Uterus (tissue), 4 donors: ENCODE measurements at places on chromosomes 6 and 20. TPM values are rescaled to one million over a fixed set of nuclear protein-coding genes. Genes with fewer than 3 reads are reported as not detected.

DNA sequence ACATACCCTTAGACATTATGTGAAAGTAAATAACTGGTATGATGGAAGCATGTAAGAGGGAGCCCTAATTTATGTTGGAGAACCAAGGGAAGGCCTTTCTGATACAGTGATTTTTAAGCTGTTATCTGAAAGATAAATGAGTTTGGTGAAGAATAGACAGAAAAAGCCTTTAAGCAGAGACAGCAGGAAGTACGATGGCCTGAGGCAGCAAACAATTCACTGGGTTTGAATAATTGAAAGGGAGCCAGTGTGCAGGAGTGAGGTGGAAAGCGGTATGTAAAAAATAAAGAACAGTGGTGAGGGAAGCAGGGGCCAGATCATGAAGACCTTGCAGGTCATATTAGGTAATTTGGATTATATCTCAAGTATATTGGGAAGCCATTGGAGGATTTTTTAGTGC lies 4.1 kb upstream of the RAB23 start:
- H3K4me3 ChIP-seq, result no peak overlapping the region
- DNase-seq, result no peak
- H3K4me1 ChIP-seq, result no peaks in the 10 kb centered on the region
- H3K27ac ChIP-seq, result peak overlapping the region; percentile 69
- no peaks in the 10 kb centered on the region for H3K27me3 ChIP-seq

DNA sequence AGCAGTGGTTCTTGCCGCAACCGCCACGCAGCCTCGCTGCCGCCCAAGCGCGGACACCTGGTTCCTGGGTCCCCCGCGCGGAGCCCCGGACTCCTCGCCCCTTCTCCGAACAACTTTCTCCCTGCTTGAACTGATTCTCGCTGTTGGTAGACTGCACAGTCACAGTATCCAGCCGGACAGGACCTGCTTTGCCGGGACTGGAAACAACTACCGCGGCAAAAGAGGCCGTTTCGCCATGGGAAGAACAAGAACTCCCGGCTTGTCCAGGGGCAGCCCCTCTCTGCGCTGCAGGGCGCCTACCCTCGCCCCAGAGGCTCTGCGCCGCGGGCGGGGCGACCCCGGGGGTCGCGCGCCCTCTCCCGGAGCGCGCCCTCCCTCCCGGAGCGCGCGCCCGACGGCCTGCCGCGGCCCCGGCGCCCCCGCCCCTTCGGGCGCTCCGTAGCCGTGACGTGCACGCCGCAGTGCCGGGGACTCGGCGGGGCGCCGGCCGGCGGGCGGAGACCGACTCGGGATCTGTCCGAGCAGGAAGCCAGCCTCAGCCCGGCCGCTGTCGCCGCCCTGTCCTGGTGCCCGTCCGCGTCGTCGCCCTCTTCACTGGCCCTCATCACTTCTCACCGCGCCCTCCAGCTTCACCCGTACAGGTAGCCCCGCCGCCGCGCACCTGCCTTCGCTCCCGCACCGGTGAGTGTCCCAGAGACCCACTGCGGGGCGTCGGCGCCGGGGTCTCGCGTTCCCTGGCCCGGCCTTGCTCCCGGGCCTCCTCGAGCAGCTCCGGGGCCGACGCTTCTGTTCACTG lies at the start of gene MYO6:
Gene MYO6, plus strand, starts transcription at position 497 of the 796 bp plus-strand sequence. CDS start 68,309 bp downstream, outside the sequence.
- H3K27ac ChIP-seq, result peak within 1 kb of the TSS; percentile 78
- no peaks in the 10 kb centered on the region for H3K27me3 ChIP-seq
- no peaks in the 10 kb centered on the region for H3K4me1 ChIP-seq

GRCh38 chr20:38114353-38114791 lies 50.7 kb downstream of the TGM2 start:
- peaks cover 12% of the 10 kb centered on the region for H3K4me1 ChIP-seq
- no peak for DNase-seq
- H3K27ac ChIP-seq, result no peak overlapping the region
- no peaks in the 10 kb centered on the region for H3K36me3 ChIP-seq

DNA sequence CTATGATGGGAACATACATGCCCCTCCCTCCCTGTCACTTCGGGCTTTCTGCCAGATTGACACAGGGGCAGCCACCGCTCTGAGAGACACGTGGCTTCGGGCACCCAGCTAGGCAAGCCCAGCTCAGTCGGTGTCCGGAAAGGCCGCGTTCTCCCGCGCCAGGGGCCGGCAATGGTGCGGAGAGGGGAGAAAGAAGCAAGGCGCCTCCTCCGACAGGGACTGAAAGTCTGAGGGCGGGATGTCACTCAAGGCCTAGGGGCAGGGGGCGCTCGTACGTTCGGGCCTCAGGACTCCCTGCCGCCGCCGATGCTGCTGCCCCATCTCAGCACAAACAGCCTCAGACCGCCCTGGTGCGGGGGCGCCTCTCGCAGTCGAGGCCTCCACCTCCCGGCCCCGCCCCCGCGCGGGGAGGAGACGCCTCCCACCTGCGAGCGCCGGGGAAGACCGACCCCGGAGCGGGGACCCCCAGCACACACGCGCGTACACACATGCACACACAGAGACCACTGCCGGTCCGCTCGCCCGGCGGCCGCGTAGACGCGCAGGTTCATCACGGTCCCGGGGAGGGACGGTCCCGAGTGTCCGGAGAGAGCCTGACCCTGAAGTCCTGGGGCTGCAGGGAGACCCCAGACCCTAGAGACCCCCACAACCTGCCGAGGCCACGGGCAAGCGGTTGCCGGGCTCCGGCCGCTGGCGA lies 1.9 kb downstream of the GRM4 start:
- DNase-seq, result no peak
- peak overlapping the region; percentile 32 for H3K4me3 ChIP-seq
- no peaks in the 10 kb centered on the region for H3K36me3 ChIP-seq
- no peak overlapping the region for H3K27ac ChIP-seq
- no peaks in the 10 kb centered on the region for H3K4me1 ChIP-seq

Gene PPP1R11
- 47.9 TPM for total RNA-seq

Gene VNN1
- total RNA-seq, result not detected

Gene DYNLT2
- total RNA-seq, result 3.0 TPM

- no peaks in the 10 kb centered on the region for H3K27me3 ChIP-seq
- no peaks in the 10 kb centered on the region for H3K36me3 ChIP-seq
- H3K4me1 ChIP-seq, result no peaks in the 10 kb centered on the region
- DNase-seq, result no peak
- H3K27ac ChIP-seq, result no peak overlapping the region
Observed at GRCh38 chr6:166769648-166770047, 142.6 kb upstream of the RPS6KA2 start.

GRCh38 chr20:53873230-53873604 lies 197.2 kb downstream of the BCAS1 start:
- H3K36me3 ChIP-seq, result no peaks in the 10 kb centered on the region
- no peaks in the 10 kb centered on the region for H3K4me1 ChIP-seq
- H3K27me3 ChIP-seq, result no peaks in the 10 kb centered on the region
- no peak overlapping the region for H3K4me3 ChIP-seq
- H3K27ac ChIP-seq, result no peak overlapping the region

DNA sequence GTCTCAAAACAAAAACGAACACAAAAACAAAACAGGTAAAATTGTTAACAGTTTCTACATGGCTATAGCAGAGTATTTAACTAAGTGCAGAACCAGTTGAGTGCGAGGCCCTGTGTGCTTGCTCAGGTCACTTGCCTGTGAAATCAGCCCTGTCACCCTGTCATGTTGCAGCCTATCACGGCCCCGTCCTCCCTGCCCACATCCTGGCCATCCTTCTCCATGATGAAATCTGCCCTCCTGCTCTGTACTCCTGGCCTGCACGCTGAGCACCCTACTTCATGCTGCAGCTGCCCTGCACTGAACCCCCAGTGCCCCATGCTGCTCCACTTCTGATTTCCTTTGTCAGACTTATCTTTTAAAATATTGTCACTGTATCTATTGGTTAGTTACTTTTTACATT lies 62.4 kb downstream of the DTD1 start:
- no peak for DNase-seq
- H3K27me3 ChIP-seq, result no peaks in the 10 kb centered on the region
- no peaks in the 10 kb centered on the region for H3K36me3 ChIP-seq
- no peak overlapping the region for H3K4me3 ChIP-seq
- no peaks in the 10 kb centered on the region for H3K4me1 ChIP-seq

- H3K4me3 ChIP-seq, result no peak overlapping the region
- no peaks in the 10 kb centered on the region for H3K36me3 ChIP-seq
- H3K4me1 ChIP-seq, result no peaks in the 10 kb centered on the region
- DNase-seq, result no peak
- H3K27me3 ChIP-seq, result no peaks in the 10 kb centered on the region
- no peak overlapping the region for H3K27ac ChIP-seq
Observed at GRCh38 chr6:718345-718744, 25.4 kb upstream of the EXOC2 start.

- no peak for DNase-seq
- no peaks in the 10 kb centered on the region for H3K36me3 ChIP-seq
- no peaks in the 10 kb centered on the region for H3K27me3 ChIP-seq
- H3K27ac ChIP-seq, result no peak overlapping the region
Observed at GRCh38 chr20:5705827-5706226, 44.4 kb upstream of the SHLD1 start.

DNA sequence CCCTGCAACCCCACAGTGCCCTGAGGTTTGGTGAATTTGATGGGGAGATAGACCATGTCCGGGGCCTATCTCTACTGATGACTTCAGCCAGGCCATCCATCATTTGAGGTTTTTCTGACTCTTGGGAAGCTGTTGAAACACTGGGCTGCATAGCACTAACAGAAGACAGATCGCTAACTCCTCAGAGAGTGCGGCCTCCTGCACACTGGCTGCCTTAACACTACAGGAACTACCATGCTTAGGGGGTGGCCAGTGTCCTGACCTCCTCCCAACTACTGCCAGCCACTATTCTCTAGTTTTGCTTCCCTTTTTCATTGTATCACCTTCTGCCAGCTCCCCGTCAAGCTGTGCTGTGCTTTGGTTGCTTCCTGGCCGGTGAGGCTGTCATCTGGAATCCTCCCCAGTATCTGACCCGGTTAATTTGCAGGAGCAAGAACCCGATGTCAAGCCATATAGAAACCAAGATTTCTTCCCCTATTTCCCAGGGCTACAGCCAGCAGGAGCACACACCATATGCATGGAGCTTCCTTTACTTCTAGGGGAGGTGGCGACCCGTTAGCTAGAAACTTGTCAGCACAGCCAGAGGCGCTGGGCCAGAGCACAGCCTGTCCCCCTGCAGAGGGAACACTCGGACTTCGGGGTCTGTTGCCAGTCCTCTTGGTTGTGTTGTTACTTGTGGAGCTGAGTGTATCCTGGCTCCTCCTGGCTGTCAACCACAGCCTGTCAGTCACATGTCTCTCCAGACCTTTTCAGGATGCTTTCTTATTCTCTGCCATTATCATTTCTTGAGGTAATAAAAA lies 57.3 kb upstream of the TRAF3IP2 start:
- DNase-seq, result peak; percentile 55
- peak overlapping the region; percentile 90 for H3K27ac ChIP-seq
- peaks cover 22% of the 10 kb centered on the region for H3K4me1 ChIP-seq
- no peak overlapping the region for H3K4me3 ChIP-seq
- H3K36me3 ChIP-seq, result no peaks in the 10 kb centered on the region
- no peaks in the 10 kb centered on the region for H3K27me3 ChIP-seq

GRCh38 chr6:158789115-158789917 lies 29.9 kb downstream of the EZR start:
- H3K4me3 ChIP-seq, result no peak overlapping the region
- no peaks in the 10 kb centered on the region for H3K27me3 ChIP-seq
- H3K4me1 ChIP-seq, result no peaks in the 10 kb centered on the region
- DNase-seq, result no peak
- no peak overlapping the region for H3K27ac ChIP-seq

Gene HSPA12B
- total RNA-seq, result 19.7 TPM

DNA sequence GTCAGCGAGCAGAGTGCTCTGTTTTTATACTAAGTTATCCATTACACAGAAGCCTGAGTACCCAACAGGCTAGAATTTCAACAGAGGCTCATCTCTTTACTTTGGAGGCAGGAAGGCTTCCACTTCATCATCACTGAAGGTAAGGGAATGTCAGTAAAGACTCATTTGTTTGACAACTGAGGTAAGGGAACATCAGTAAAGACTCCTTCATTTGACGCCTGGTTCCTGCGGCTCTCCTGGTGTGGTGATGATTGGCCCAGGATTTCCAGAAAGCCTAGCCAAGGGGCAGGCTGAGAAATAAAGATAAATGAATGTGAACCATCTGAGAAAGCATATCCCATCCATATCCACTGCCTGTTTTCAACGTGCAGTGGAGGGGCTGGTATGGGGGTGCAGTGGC lies 244.6 kb upstream of the ECI2 start:
- no peaks in the 10 kb centered on the region for H3K4me1 ChIP-seq
- no peaks in the 10 kb centered on the region for H3K36me3 ChIP-seq
- no peak overlapping the region for H3K4me3 ChIP-seq
- no peaks in the 10 kb centered on the region for H3K27me3 ChIP-seq

GRCh38 chr6:94041945-94042709 lies 622.8 kb upstream of the EPHA7 start:
- no peaks in the 10 kb centered on the region for H3K4me1 ChIP-seq
- no peaks in the 10 kb centered on the region for H3K36me3 ChIP-seq
- DNase-seq, result no peak
- no peak overlapping the region for H3K4me3 ChIP-seq

GRCh38 chr6:1840491-1841121 lies 230.9 kb downstream of the FOXC1 start:
- no peaks in the 10 kb centered on the region for H3K4me1 ChIP-seq
- no peaks in the 10 kb centered on the region for H3K27me3 ChIP-seq
- no peak overlapping the region for H3K4me3 ChIP-seq

DNA sequence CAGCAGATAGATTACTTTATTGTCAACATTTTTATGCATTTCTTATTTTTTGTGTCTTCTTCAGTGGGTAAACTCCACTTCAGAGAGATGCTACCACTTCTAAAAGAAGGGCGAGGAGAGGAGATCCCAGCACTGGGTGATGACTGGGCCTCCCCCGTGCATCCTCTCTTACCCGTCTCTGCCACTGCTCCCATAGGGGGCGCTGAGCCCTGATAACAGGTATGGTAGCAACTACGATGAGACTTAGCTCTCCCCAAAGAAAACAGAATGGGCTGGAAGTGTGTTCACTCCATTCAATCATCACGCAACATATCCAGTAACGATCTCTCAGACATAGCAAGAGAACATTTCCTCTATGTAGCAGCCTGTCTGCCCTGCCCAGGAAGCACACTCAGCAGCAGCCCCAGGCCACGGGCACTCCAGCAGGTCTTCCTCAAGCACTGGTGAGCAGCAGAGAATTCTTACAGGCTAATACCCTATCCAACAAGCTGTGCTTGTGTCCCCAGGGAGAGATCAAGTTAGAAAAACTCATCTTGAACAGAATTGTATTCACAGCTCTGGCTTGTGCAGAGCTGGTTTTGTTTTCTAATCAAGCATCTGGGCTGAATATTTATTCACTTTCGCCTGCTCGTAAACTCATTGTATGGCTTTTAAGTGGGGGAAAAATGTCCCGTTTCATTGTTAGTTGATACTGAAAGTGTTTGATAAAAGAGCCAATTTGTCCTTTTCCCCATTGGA lies 533.1 kb upstream of the CDH4 start:
- no peak overlapping the region for H3K4me3 ChIP-seq
- no peak overlapping the region for H3K27ac ChIP-seq
- no peaks in the 10 kb centered on the region for H3K36me3 ChIP-seq
- no peaks in the 10 kb centered on the region for H3K27me3 ChIP-seq
